ENCODE measurements at places on chromosomes 13 and 19. TPM values are rescaled to one million over a fixed set of nuclear protein-coding genes. Genes with fewer than 3 reads are reported as not detected.

TBCB gene
- total RNA-seq, result 226 TPM

DNA sequence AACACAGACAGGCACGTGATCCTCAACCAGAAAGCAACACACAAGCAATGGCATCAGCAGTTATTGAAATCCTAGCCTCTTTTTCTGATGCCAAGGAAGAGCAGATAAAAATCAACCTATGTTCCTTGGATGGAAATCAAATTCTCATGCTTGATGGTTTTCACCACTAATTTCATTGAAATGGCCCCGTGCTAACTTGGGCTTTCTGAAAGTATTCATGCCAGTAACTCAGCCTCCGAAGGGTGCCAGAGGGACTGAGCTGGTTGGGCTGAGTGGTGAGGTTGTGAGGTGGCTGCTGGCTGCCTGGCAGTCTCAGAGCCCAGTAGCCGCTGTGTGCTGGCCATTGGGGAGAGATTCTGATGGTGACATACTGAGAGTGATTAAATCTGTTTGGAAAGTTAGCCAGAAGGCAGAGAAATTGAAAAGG lies 309.3 kb downstream of the DCT start:
- DNase-seq, result no peak

GRCh38 chr13:71863254-71863865 lies 3.6 kb downstream of the DACH1 start:
- DNase-seq, result no peak

GRCh38 chr13:101120007-101120406 lies 296.3 kb downstream of the NALCN start:
- DNase-seq, result no peak

GRCh38 chr13:20247403-20247802 lies 15.3 kb upstream of the GJB6 start:
- no peak for DNase-seq

DNA sequence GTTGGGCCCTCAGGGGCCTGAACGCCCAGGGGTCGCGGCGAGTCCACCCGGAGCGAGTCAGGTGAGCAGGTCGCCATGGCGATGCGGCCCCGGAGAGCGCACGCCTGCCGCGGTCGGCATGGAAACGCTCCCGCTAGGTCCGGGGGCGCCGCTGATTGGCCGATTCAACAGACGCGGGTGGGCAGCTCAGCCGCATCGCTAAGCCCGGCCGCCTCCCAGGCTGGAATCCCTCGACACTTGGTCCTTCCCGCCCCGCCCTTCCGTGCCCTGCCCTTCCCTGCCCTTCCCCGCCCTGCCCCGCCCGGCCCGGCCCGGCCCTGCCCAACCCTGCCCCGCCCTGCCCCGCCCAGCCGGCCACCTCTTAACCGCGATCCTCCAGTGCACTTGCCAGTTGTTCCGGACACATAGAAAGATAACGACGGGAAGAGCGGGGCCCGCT lies at the start of gene CCNA1:
Gene CCNA1, plus strand, starts transcription at position 390 of the 439 bp plus-strand sequence. CDS start 562 bp downstream, outside the sequence.
- DNase-seq, result peak; percentile 79

PALM gene
- total RNA-seq, result 47.8 TPM

AP1M1 gene
- total RNA-seq, result 134 TPM

- peak; percentile 67 for DNase-seq
These were observed 8.9 kb upstream of the MYO1F start for GRCh38 chr19:8585894-8586750.

C19orf33 gene
- total RNA-seq, result 1.1 TPM

ILF3 gene
- total RNA-seq, result 253 TPM

- DNase-seq, result no peak
These were observed 1726.0 kb downstream of the EFNB2 start for GRCh38 chr13:104809483-104809882.

GRCh38 chr13:40337651-40338050 lies 328.8 kb downstream of the FOXO1 start:
- no peak for DNase-seq

- DNase-seq, result no peak
These were observed 11.8 kb upstream of the BTBD2 start for GRCh38 chr19:2027361-2027760.

DNA sequence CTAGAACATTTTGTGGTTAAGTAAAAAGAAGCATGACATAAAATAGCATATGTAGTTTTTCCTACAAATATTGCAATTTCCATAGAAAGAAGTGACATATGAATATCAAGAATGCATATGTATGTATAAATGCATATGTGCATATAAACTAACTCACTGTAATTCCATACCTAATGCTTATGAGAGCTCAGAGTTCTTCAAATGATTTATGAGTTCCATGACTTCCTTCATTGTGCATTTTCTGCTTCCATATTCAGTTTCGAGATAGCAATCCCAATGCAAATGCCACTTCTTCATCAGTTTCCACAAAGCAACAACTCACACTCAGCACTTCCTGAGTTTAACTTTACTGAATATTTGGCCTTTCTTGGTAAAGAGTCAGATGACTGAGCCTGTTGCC lies 1744.3 kb upstream of the MIR17HG start:
- no peak for DNase-seq
